ENCODE measurements at places on chromosomes 1 and 21. TPM values are rescaled to one million over a fixed set of nuclear protein-coding genes. Genes with fewer than 3 reads are reported as not detected.

AKT3 gene
- total RNA-seq, result 32.2 TPM

SLC5A9 gene
- total RNA-seq, result not detected

PGD gene
- total RNA-seq, result 45.4 TPM

OR2T29 gene
- total RNA-seq, result not detected

TMEM61 gene
- total RNA-seq, result not detected

APOBEC4 gene
- not detected for total RNA-seq

HMCN1 gene
- total RNA-seq, result 84.0 TPM

OR2L8 gene
- total RNA-seq, result not detected

BPNT1 gene
- 38.7 TPM for total RNA-seq

MRPL9 gene
- 99.5 TPM for total RNA-seq

OR2AK2 gene
- total RNA-seq, result not detected

UMODL1 gene
- total RNA-seq, result under 0.01 TPM

RUNX1 gene
- total RNA-seq, result 31.0 TPM

KRTAP10-2 gene
- not detected for total RNA-seq

EDN2 gene
- 0.28 TPM for total RNA-seq

AVPR1B gene
- not detected for total RNA-seq
